Neural crest cell (in vitro differentiated cells): ENCODE measurements at places on chromosomes 5 and 9. TPM values are rescaled to one million over a fixed set of nuclear protein-coding genes. Genes with fewer than 3 reads are reported as not detected.

- no peak overlapping the region for H3K27ac ChIP-seq
- peak overlapping the region; percentile 42 for H3K4me3 ChIP-seq
- H3K36me3 ChIP-seq, result no peaks in the 10 kb centered on the region
- peaks cover 21% of the 10 kb centered on the region for H3K4me1 ChIP-seq
Measured at GRCh38 chr5:141757402-141757801, 75.4 kb upstream of the ARAP3 start.

SIT1 gene
- total RNA-seq, result 0.33 TPM in 1 of 2 replicates, not detected in the other

GRCh38 chr5:157189223-157189622 is 8.6 kb downstream of the ITK start:
- H3K4me3 ChIP-seq, result no peak overlapping the region
- DNase-seq, result no peak
- no peaks in the 10 kb centered on the region for H3K4me1 ChIP-seq

DNA sequence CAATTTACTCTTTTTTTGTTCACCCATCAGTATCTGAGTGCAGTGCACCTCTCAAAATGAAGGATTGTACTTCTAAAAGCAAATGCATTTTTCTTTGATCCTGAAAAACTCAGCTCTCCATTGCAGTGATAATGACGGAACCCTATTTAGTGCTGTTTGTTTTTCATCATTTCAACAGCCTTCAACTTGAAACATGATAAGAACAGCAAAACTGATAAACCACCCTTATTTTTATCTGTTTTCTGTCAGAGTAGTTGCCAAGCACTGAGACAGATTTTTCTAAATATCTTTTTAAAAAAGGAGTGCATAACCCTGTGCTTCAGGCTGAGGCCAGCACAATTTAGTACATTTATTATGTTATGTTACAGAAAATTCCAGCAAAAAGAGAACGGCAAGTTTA is 549.8 kb upstream of the DMAC1 start:
- no peaks in the 10 kb centered on the region for H3K4me1 ChIP-seq
- no peak overlapping the region for H3K4me3 ChIP-seq
- peaks cover 15% of the 10 kb centered on the region for H3K36me3 ChIP-seq
- H3K27ac ChIP-seq, result no peak overlapping the region
- H3K27me3 ChIP-seq, result no peaks in the 10 kb centered on the region

- DNase-seq, result peak; percentile 61
- H3K4me3 ChIP-seq, result no peak within 1 kb of the TSS
- no peaks in the 10 kb centered on the region for H3K36me3 ChIP-seq
- H3K27ac ChIP-seq, result no peak within 1 kb of the TSS
- H3K4me1 ChIP-seq, result peaks cover 5% of the 10 kb centered on the region
Measured at GRCh38 chr5:1445313-1445688, at the start of gene SLC6A3. TSS of gene SLC6A3 (minus strand) at chr5:1445440. CDS start at chr5:1443197, 2,243 bp downstream.

- H3K4me1 ChIP-seq, result no peaks in the 10 kb centered on the region
- no peaks in the 10 kb centered on the region for H3K27me3 ChIP-seq
- no peak overlapping the region for H3K4me3 ChIP-seq
- H3K27ac ChIP-seq, result no peak overlapping the region
- DNase-seq, result no peak
Measured at GRCh38 chr5:153641183-153641688, 150.8 kb downstream of the GRIA1 start.

- H3K4me3 ChIP-seq, result no peak overlapping the region
- no peaks in the 10 kb centered on the region for H3K36me3 ChIP-seq
- peaks cover 5% of the 10 kb centered on the region for H3K27me3 ChIP-seq
Measured at GRCh38 chr9:114968671-114969070, 38.3 kb upstream of the TNFSF8 start.

- no peak overlapping the region for H3K27ac ChIP-seq
- DNase-seq, result no peak
- no peak overlapping the region for H3K4me3 ChIP-seq
- no peaks in the 10 kb centered on the region for H3K36me3 ChIP-seq
Measured at GRCh38 chr9:130149031-130149430, 23.2 kb upstream of the NCS1 start.
